ENCODE measurements at places on chromosomes 4 and X. TPM values are rescaled to one million over a fixed set of nuclear protein-coding genes. Genes with fewer than 3 reads are reported as not detected.

GRCh38 chrX:105126201-105126600 is 94.3 kb downstream of the TEX13A start:
- DNase-seq = no peak

- no peak for DNase-seq
These were observed 57.5 kb upstream of the GC start for GRCh38 chr4:71841336-71841735.

- DNase-seq = no peak
These were observed 86.8 kb downstream of the FAM53A start for GRCh38 chr4:1597021-1597931.

GRCh38 chr4:36930562-36931111 is 313.9 kb upstream of the NWD2 start:
- no peak for DNase-seq

DNA sequence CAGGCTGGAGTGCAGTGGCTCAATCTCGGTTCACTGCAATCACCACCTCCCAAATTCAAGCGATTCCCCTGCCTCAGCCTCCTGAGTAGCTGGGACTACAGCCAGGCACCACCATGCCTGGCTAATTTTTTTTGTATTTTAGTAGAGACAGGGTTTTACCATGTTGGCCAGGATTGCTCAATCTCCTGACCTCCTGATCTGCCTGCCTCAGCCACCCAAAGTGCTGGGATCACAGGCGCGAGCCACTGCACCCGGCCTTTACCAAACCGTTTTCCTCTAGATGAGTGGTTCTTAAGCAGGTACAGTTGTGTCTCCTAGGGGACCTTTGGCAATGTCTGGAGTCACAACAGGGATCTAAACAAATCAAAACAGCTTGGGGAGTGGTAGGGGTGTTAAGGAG is 11.6 kb downstream of the AMELX start:
- no peak for DNase-seq

GRCh38 chr4:76194325-76194724 is 19.3 kb downstream of the SCARB2 start:
- DNase-seq = no peak

- DNase-seq = peak; percentile 45
These were observed 201.8 kb upstream of the LEF1 start for GRCh38 chr4:108370291-108371141.

- DNase-seq = peak; percentile 15
These were observed 128.7 kb upstream of the GALNT7 start for GRCh38 chr4:173039617-173040577.

GRCh38 chr4:128686032-128686465 is 123.5 kb upstream of the JADE1 start:
- no peak for DNase-seq

DNA sequence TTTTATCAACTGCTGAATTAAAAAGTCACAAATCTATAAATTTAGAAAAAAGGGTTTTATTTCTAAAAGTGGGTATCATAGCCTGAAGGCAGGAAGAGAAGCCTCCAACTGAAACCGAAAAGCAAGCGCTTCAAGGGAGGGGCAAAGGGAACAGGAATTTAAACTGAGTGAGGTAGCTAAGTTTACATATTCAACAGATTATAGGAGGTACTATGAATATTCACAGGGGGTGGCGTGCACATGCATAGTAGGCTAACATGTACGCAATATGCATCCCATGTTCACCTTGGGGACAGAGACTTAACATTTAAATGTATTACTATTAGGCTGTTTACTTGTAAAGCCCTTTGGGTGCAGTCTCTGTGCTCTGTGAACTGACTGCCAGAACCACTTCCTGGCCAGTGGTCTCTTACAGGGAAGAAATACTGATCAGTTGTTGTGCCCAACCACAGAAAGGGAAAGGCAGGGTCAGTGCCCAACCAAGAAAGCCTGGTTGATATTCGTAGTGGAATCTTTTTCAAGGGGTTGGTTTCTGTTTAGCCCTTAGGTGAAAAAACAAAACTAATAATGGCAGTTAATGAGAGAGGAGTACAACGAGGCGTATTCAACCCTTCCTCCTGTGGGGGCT is 168.7 kb upstream of the GALNTL6 start:
- DNase-seq = no peak

- DNase-seq = no peak
These were observed 56.8 kb upstream of the ANTXR2 start for GRCh38 chr4:80129785-80130184.

- DNase-seq = no peak
These were observed 492.3 kb downstream of the MAGEE1 start for GRCh38 chrX:76919761-76920160.

DNA sequence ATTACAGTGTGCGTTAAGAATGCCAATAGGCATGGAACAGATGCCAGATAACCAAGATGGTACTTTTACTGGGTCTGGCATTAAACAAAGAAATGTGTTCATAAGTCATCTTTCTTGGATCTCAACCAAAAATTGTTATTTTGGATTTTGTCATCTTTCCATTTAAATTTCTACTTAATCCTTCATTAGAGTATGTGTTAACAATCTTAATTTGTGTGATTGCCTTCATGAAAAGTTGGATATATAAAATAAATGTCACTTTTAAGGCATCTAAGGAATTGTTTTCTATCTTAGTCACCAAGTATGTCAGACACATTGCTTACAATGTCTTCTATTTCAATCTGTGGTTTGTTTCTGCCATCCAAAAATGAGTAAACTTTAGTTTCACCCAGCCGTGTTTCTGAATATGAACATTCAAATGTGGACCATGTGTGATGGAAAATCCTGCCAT is 87.5 kb downstream of the PALLD start:
- DNase-seq = no peak

GRCh38 chr4:176043838-176044588 is 21.6 kb upstream of the WDR17 start:
- no peak for DNase-seq

- no peak for DNase-seq
These were observed at the start of gene FAM133A for GRCh38 chrX:93673869-93674271. Gene FAM133A, plus strand, starts transcription at chrX:93674206. Its CDS starts 35,214 bp downstream, at chrX:93709420.

- peak; percentile 55 for DNase-seq
These were observed 17.5 kb upstream of the SH3KBP1 start for GRCh38 chrX:19904778-19905367.

GRCh38 chr4:173529477-173530325 is at the start of gene HAND2:
Gene HAND2, minus strand, starts transcription at chr4:173530229. Its CDS starts 940 bp downstream, at chr4:173529289.
- peak; percentile 83 for DNase-seq

GRCh38 chr4:5050520-5051277 is 581 bp upstream of the STK32B start:
- peak; percentile 91 for DNase-seq

DNA sequence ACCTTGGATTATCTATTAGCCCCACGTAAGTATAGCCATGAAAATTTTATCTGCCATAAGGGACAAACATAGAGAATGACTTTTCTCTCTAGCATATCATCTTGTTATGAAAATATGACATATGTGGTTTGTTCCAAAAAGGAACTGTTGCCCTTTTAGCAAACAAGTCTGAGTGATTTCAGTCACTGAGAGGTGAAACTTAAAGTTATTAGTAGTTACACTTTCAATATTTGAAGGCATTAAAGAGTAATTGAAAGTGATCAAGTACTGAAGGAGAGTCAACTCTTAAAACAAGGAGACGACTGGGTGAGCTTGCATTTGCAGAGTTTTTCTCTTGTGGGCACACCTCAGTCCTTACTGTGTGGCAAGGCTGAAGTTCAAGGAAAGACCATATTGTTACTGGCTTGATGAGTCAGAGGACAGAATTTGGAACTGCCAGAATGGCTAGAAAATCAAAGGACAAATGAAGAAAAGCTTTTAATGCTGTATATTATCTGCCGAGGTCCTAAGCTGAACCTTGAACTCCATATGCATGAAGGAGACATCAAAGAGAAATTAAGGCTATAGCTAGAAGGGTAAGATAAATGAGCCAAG is 205.1 kb upstream of the EMCN start:
- no peak for DNase-seq

DNA sequence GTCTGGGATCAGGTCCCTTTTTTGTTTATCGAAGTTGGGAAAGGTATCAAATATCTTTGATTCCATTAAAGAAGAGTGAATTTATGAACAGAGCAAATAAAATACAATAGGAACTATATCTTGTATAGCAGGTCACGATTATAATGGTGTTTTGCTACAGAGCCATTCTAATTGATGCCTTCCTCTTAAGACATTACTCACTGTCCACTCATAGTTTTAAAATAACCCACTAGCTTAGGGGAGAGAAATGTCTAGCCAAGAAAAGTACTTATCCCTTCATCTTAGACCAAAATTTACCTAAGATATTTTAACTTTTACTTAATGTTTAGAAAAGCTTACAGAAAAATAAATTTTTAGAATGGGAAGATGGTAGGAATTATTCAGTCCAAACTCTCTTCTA is 112.0 kb upstream of the PABPC4L start:
- DNase-seq = no peak

Gene AKAP14
- not detected for total RNA-seq

Gene GABRG1
- not detected for total RNA-seq

Gene PAGE5
- not detected for total RNA-seq

Gene IBSP
- total RNA-seq = not detected

Gene CYLC1
- total RNA-seq = not detected

Gene CXXC4
- 23.6 TPM for total RNA-seq

Gene CXorf65
- not detected for total RNA-seq

Gene TRPC3
- 0.17 TPM for total RNA-seq

Gene COL25A1
- total RNA-seq = 2.0 TPM

Gene GCNA
- total RNA-seq = 0.97 TPM

Gene NR0B1
- total RNA-seq = not detected

Gene YY2
- 0.56 TPM for total RNA-seq

All from neural progenitor cell (in vitro differentiated cells).